NCI-H1092 (cell line): ENCODE measurements at places on chromosomes 1 and 21.

GRCh38 chr1:31483012-31483946 lies 70.3 kb downstream of the SERINC2 start:
- no peak for DNase-seq

GRCh38 chr1:228045871-228046270 lies 36.6 kb upstream of the ARF1 start:
- DNase-seq, result no peak

DNA sequence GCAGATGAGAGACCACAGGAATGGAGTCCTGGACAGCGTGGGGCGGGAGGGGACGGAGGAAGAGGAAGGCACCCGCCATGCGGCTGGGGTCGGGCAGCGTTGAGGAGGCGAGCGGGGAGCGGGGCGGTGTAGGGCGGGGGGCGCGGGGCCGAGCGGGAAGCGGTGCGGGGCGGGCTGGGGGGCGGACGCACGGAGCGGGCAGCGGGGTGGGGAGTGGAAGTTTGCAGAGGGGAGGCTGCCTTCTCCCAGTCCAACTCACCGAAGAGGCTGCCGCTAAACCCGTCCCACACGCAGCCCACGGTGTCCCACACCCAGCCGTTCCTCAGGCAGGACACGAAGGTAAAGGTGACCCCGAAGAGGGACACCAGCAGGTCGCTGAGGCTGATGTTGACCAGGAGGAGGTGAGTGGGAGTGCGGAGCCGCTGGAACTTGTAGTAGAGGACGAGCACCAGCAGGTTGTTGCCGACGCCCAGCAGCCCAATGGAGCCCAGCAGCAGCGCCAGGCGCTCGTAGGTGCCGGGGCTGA lies 483 bp downstream of the CHML start:
- DNase-seq, result peak; percentile 38

- DNase-seq, result no peak
These were observed 146.0 kb downstream of the PBX1 start for GRCh38 chr1:164704954-164705353.

- no peak for DNase-seq
These were observed 60.5 kb upstream of the SIPA1L2 start for GRCh38 chr1:232690285-232690935.

DNA sequence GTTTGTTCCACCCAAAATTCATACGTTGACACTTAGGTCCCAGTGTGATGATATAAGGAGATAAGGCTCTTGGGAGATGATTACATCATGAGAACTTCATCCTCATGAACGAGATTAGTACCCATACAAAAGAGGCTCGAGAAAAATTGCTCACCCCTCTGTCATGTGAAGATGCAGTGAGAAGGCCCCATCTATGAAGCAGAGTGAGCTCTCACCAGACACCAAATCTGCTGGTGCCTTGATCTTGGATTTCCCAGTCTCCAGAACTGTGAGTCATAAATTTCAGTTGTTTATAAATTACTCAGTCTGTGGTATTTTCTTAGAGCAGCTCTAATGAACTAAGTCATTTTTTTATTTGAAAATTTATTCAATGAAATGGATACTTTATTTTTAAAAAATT lies 42.6 kb upstream of the USP25 start:
- no peak for DNase-seq

GRCh38 chr1:43938892-43939587 lies 5.4 kb downstream of the ARTN start:
- DNase-seq, result no peak

- DNase-seq, result no peak
These were observed 3.5 kb upstream of the LRRC38 start for GRCh38 chr1:13517193-13517812.

- no peak for DNase-seq
These were observed 362.4 kb upstream of the PKN2 start for GRCh38 chr1:88321706-88322105.

GRCh38 chr1:98367426-98367825 lies 294.1 kb upstream of the SNX7 start:
- DNase-seq, result no peak

DNA sequence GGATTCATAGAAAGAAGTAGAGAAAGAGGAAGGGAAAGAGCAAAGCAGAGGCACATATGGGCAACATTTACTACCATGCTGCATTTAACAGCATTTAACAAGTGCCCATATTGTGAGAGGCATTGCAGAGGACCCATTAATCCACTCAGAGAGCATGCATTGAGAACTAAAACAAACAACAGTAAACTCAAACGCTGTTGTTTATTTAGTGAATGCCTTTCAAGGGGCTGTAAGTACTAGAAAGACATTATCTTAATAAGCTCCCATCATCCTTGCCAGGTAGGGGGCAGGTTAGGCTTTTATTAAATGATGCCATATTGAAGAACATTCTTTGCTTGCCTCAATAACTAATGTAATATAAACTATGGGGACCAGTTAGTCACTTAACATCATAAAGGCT lies 254.3 kb upstream of the DAB1 start:
- peak; percentile 42 for DNase-seq

DNA sequence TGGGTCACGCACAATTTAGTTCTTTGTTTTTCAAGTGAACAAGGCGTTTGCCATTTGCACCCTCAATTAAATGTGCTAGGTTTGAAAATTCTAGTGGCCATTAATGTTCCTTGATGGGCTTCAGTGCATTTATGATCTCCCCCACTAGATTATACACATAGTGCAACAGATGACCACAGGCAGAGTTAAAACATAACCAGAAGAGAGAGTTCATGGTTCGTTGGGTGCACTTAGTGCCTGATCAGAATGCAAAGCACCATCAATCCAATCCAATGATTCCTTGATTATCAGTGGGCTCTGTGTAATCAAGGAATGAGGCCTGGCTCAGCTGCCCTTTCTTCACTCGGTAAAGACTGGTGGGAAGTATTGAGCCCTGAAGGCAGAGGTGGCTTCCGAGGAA lies 334.5 kb downstream of the PRDM2 start:
- DNase-seq, result no peak

DNA sequence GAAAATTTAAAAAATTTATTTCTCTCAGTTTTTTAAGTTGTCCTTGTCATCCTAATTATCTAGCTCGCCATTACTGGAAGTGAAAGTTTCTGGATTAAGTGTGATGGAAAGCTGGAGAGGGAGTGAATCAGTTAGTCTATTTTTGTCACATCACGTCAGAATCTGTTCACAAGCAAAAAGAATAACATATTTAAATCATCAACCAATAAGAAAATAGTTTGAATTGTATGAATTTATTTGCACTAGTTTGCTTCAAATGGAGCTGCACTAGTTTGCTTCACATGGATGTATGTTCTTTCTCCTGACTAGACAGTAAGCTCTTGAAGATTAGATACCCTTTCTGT lies 22.8 kb downstream of the PHC2 start:
- DNase-seq, result no peak

DNA sequence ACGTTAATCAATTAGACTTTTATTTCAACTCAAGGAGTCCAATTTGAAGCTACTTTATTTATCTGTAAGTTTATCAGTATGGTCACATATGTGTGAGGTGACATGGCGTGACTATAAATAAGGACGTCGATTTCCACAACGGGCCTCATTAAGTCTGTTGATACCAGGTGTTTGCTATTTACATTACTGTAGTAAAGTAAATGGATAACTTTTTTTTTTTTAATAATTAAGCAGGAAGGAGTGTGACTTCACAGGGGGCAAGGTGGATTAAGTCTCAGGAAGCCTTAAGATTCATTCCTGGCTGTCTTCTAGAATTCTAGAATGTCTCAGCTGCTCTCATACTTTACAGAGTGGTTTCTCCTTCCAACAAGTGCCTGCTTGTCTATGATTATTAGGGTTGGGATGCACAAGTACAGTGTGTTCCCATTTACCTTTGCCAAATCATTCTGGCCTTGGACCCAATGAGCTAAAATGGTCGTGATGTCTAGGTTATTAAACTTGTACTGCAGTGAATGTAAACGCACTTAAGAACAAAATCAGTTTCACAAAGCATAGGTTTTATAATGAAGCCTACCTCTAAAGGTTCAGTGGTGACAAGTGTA lies 15.5 kb downstream of the MAP3K7CL start:
- DNase-seq, result no peak

DNA sequence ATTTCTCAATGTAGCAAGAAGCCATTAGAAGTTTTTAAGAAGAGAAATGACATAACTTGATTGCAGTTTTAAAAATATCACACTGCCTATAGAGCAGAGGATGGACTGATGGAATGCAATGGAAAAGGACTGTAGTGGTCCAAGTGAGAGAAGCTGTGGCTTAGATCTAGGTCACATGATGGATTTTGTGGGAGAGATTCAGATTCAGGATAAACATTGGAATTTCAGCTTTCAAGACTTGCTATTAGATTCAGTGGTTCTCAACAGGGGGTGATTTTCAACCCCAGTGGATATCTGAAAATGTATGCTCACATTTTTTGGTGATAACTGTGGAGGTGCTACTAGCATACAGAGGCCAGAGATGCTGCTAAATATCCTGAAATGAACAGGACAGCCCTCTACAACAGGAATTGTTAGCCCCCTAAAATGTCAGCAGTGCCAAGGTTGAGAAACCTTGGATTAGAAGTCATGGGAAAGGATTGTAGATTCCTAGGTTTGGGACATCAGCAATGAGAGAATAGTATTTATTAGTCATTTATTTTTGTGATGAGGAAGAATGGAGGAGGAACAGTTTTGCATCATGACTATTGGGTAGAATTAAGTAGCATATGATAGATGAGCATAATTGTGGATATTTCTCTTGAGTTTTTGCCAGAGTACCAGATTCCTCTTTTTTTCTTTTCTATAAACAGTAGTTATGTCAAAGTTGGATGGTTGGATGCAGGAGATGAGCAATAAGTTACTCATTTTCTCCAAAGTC lies 30.1 kb upstream of the KCNK2 start:
- DNase-seq, result no peak

DNA sequence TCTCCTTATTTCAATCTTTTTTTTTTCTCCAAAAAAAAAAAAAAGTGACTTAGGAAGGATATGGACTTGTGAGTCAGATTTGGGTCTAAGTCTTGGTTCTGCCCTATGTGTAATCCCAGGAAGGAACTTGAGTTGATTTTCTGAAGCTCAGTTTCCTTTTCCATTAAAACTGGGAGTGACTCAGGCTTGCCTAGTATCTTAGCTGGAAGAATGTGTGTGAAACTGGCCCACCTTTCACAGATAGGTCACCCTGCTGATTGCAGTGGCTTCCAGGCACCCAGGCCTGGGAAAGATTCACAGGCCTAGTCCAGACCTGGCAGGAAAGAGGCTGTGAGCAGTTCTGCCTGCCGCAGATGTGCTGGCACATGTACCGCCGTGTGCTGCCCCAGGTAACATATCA lies 218.3 kb upstream of the HOOK1 start:
- DNase-seq, result no peak

- no peak for DNase-seq
These were observed 26.7 kb upstream of the LIN9 start for GRCh38 chr1:226335661-226336060.

DNA sequence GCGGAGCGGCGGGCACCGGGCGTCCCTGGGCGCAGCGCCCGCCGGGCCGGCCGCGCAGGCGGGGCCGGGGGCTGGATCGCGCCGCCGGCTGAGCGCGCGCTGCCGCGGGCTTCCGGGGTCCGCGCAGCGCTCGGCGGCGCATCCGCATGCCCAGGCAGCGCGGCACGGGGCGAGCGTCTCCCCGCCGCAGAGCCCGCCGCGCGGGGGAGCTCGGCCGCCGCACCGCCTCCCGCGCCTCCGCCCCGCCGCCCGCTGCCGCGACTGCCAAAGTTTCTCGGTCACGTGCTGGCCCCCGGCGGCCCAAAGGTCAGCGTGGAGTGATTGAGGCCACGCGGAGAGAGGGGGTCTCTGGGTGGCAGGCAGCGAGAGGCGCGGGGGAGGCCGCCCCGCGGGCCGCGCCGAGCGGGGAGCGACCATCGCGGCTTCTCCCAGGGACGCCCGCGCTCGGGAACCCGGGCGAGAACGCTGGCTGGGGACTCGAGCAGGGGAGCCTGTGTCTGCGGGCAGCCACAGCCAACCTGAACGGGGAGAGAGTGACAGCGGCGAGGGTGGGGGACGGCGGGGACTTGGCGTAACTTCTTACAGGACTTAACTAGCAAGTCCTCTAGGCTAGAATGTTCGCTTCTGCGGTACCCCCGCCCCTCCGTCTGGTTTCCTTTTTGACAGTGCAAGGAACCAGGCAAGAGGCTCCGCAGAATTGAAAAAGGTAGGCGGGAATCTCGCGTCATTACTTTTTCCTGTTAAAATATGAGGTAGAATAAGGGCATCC lies at the start of gene ILDR2:
Gene ILDR2 (minus strand): TSS at position 180 of the 769 bp plus-strand sequence. CDS start 272 bp downstream, outside the sequence.
- DNase-seq, result peak; percentile 59

DNA sequence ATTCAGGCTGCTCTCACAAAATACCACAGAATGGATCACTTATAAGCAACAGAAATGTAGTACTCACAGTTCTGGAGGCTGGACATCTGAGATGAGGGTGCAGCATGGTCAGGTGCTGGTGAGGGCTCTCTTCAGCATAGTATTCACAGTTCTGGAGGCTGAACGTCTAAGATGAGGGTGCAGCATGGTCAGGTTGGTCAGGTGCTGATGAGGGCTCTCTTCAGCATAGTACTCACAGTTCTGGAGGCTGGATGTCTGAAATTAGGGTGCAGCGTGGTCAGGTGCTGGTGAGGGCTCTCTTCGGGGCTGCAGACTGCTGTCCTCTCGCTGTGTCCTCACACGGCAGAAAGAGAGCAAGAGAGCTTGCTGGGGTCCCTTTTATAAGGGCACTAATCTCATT lies 17.1 kb downstream of the PDZK1IP1 start:
- no peak for DNase-seq

DNA sequence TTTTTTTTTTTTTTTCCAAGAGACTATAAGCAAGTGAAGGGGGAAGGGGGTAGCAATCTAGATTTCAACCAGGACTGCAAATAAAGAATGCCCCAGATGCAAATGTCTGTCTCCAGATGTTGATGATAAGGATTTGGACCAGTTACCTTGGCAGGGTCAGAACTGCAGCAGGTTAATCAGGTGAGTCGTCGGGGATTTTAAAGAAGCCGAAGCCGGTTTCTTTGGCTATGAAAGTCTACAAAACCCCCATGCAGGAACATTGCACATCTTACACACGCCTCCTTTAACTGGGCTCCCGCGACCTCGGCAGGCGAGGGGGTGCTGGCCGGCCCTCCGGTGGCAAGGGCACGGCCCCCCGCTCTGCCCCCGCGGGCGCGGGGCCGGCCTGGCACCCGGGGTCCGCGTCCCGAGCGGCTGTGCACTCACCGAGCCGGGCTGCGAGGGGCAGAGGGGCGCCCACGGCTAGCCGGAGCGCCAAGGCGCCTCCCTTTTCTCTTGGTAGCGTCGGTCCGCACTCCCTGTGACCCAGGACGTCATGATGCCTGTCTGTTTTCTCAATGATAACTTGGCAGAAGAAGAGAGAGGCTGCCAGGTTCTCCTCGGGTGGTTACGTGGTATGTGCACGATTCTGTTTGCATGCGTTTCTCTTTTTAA lies 366.3 kb upstream of the ESRRG start:
- DNase-seq, result peak; percentile 53

- no peak for DNase-seq
These were observed 80.9 kb downstream of the TLR5 start for GRCh38 chr1:223062177-223062576.

DNA sequence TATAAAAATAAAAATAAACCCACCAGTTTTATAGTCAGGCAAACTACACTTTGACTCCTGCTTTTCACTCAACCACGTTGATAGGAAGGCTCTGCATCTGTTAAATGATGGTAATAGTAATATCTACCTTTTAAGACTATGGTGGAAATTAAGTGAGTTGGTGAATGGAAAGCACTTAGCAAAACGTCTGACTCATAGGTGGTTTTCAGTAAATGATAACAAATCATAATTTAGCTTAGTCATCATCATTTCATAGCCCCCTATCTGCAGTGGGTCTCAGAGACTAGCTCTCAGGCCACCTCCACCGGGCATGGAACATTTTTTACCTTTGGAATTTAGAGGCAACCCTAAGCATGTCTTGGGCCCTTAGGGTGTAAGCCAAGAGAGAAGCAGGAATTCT lies 160.0 kb downstream of the PDE4B start:
- no peak for DNase-seq
